Left lung (tissue), 14 donors: ENCODE measurements at places on chromosomes 4 and X. TPM values are rescaled to one million over a fixed set of nuclear protein-coding genes. Genes with fewer than 3 reads are reported as not detected.

DNA sequence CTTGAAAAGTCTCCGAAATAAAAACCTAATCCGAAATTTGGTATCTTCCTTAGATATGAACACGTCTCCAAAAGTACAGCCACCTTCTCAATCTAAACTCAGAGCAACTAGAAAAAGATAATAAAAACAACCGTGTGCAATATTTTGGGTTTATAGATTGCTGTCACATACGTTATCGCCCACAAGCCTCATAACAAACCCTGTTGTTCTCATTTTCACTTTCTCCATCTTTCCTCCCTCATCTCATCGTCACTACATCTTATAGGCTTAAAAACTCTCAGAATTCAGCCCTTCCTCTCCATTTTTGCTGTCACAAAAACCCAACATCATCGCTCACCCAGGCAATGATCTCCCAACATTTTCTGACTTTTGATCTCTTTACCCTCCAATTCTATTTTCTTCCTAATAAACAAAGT is 448 bp upstream of the SCFD2 start:
- peaks cover 23% of the 10 kb centered on the region for H3K27me3 ChIP-seq
- no peak for DNase-seq
- H3K27ac ChIP-seq: peak overlapping the region; percentile 37
- H3K36me3 ChIP-seq: no peaks in the 10 kb centered on the region

DNA sequence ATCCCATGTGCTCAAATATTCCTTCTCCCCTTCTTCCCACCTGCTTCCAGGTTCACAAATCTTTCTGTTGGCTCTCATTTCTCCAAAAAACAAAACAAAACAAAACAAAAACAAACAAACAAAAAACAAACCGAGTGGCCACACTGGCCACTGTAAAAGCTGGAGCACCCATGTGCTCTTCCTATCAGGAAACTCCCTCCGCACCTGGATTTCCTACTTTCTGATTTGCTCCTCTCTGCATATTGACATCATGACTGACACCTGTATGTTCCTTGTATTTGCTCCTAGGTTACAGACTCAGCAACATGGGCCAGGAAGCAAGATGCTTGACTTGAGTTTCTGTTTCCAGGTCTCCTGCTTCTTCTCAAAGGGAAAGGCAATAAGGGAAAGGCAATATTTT is 258.8 kb downstream of the GPC3 start:
- no peaks in the 10 kb centered on the region for H3K36me3 ChIP-seq
- no peak overlapping the region for H3K4me3 ChIP-seq
- no peak overlapping the region for H3K27ac ChIP-seq
- H3K27me3 ChIP-seq: no peaks in the 10 kb centered on the region

DNA sequence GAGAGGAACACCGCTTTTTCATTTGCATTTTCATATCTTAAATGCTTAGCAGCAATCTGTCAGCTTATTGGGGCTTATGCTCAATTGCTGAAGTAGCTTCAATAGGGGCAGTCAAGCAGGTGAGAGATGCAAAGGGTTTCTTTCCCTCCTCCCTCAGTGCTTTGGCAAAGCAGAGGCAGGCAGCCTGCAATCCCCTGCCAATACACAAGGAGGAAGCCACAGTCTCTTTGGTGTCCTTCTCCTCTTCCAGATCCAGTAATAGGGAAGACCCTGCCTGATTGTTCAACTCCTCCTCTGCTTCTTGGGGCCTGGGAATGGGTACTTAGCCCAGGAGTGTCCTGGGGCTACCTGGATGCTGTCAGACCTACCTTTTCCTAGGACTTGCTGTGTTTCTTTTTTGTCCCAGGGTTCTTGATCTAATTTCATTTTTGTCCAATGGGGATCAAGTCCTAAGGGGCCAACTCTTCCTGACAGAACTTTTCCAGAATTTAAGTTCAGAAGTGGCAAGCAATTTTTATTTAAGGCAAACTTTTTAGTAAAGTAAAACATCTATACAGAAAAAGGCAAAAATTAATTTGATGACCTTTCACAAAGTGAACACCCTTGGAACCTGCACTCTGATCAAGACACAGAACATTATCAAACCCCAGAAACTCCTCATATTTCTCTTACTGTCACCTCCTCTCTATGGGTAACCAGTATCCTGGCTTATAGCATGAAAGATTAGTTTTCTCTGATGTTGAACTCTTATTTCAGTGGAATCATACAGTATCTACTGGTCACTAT is 260.3 kb downstream of the PPP3CA start:
- no peak overlapping the region for H3K27ac ChIP-seq
- no peaks in the 10 kb centered on the region for H3K4me1 ChIP-seq
- DNase-seq: no peak
- H3K27me3 ChIP-seq: no peaks in the 10 kb centered on the region
- H3K4me3 ChIP-seq: no peak overlapping the region

- no peak for DNase-seq
- no peaks in the 10 kb centered on the region for H3K4me1 ChIP-seq
- no peak overlapping the region for H3K27ac ChIP-seq
- H3K4me3 ChIP-seq: no peak overlapping the region
- H3K36me3 ChIP-seq: no peaks in the 10 kb centered on the region
Observed at GRCh38 chr4:182729516-182729915, 187.7 kb downstream of the DCTD start.

- H3K4me3 ChIP-seq: no peak overlapping the region
- no peak overlapping the region for H3K27ac ChIP-seq
- no peaks in the 10 kb centered on the region for H3K36me3 ChIP-seq
- DNase-seq: no peak
- no peaks in the 10 kb centered on the region for H3K27me3 ChIP-seq
Observed at GRCh38 chr4:96194993-96195392, 355.1 kb downstream of the PDHA2 start.

DNA sequence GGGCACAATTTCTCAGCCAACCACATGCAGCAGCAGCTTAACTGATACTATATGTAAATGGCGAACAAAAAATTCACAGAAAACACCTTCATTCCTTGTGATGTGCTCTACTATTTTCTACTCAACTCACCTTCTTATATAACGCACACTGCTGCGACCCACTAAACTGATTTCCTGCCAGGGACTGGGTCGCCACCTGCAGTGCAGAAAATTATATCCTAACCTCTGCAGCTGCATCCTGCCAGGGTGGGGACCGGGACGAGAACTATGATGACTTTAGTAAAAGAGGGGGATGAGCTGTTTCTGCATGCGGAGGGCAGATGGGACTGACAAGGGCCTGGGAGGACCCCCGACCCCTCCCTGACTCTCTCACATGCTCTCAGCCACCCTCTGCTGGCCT is 27.4 kb downstream of the ABLIM2 start:
- H3K4me3 ChIP-seq: no peak overlapping the region
- no peaks in the 10 kb centered on the region for H3K4me1 ChIP-seq

DNA sequence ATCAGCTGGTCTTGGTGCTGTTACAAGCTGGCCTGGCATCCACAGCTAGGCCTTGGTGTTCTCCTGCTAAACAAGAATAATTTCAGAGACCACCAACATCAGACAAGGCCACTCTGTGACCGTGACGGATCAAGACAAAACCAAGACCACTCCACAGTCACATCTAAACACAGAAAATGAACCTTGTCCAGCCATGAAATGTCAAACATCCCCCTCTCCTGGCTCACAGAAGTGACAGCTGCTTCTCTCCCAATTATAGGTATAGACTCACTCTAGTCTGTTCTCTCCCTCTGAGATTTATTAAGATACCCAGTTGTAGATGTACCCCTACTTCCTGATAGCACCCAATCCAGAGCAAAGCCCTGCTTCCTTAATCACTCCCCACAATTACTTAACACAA is 40.4 kb downstream of the EFHC2 start:
- H3K36me3 ChIP-seq: no peaks in the 10 kb centered on the region
- no peak for DNase-seq
- no peaks in the 10 kb centered on the region for H3K27me3 ChIP-seq
- H3K27ac ChIP-seq: no peak overlapping the region
- no peak overlapping the region for H3K4me3 ChIP-seq
- no peaks in the 10 kb centered on the region for H3K4me1 ChIP-seq

DNA sequence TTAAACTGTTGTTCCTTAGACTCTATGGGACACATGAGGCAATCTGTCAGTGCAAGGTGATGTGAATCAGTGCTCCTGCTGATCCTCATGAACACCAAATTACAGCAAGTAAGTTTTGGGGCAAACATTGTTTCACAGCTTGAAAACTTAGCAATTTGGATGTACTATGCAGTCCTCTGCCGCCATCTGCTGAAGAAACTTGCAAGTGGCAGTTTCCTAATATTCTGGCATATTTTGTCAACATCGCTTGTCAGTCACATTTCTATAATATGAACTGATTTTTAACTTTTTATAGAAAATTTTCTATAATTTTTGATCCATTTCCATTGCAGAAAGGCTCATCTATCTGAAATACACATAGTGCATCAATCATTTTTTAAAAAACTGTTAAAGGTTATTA is 56.3 kb downstream of the ZAR1 start:
- no peaks in the 10 kb centered on the region for H3K27me3 ChIP-seq
- H3K27ac ChIP-seq: no peak overlapping the region
- DNase-seq: peak; percentile 30
- H3K36me3 ChIP-seq: peaks cover 97% of the 10 kb centered on the region
- H3K4me3 ChIP-seq: no peak overlapping the region
- H3K4me1 ChIP-seq: no peaks in the 10 kb centered on the region

DNA sequence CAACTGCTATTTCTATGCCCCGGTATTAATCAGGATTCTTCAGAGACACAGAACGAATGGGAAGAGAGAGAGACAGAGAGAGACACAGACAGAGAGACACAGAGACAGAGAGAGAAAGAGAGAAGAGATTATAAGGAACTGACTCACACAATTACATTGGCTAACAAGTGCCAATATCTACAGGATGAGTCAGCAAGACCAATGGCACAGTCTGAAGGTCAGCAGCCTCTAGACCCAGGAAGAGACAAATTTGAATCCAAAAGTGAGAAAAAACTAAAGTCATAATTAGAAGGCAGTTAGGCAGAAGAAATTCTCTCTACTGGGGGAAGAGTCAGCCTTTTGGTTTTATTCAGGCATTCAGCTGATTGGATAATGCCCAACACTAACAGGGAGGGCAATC is 187.3 kb downstream of the MAB21L2 start:
- DNase-seq: no peak
- no peaks in the 10 kb centered on the region for H3K36me3 ChIP-seq
- no peak overlapping the region for H3K4me3 ChIP-seq
- no peaks in the 10 kb centered on the region for H3K27me3 ChIP-seq
- H3K4me1 ChIP-seq: no peaks in the 10 kb centered on the region
- H3K27ac ChIP-seq: no peak overlapping the region

DNA sequence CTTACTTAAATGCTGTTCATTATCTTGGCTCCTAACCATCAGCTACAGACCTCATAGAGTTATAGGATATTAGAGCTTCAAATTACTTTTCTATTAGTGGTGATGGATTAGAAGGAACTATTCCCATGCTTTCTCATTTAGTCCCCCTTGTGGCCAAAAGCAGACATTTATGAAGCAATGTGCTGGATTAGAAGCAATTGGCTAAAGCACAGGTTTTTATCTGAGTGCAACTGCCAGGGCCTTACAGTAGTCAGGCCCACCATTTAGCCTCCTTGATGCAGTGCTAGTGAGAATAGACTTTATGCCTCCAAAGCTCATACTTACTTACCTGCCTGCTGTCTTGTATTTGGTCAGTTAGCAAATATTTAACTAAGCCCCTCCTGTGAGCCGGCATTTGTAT is 93.0 kb downstream of the TSPAN7 start:
- H3K4me3 ChIP-seq: no peak overlapping the region
- no peaks in the 10 kb centered on the region for H3K27me3 ChIP-seq
- no peaks in the 10 kb centered on the region for H3K36me3 ChIP-seq
- no peak overlapping the region for H3K27ac ChIP-seq
- no peaks in the 10 kb centered on the region for H3K4me1 ChIP-seq

DNA sequence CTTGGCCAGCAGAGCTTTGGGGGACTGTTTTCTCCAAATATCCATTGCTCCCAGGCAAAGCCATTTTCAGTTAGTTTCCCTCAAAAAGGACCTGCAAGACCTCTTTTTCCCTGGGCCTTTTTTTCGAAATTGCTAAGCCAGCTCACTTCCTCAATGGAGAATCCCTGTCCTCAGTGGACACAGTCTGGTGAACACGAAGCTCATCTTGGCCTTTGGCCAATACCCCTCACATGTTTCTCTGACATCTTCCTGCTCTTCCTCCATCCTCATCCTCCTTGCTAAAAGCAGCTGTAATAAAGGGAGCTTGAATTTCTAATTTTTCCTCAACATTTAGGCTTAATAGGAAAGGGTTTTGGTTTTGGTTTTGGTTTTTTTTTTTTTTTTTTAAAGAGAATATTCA is 17.6 kb upstream of the PRPS1 start:
- H3K36me3 ChIP-seq: no peaks in the 10 kb centered on the region
- no peaks in the 10 kb centered on the region for H3K27me3 ChIP-seq
- H3K4me1 ChIP-seq: no peaks in the 10 kb centered on the region
- H3K4me3 ChIP-seq: no peak overlapping the region
- no peak for DNase-seq
- no peak overlapping the region for H3K27ac ChIP-seq

GRCh38 chrX:32572644-32573043 is 638.7 kb downstream of the DMD start:
- H3K27ac ChIP-seq: no peak overlapping the region
- no peak for DNase-seq
- no peak overlapping the region for H3K4me3 ChIP-seq

DNA sequence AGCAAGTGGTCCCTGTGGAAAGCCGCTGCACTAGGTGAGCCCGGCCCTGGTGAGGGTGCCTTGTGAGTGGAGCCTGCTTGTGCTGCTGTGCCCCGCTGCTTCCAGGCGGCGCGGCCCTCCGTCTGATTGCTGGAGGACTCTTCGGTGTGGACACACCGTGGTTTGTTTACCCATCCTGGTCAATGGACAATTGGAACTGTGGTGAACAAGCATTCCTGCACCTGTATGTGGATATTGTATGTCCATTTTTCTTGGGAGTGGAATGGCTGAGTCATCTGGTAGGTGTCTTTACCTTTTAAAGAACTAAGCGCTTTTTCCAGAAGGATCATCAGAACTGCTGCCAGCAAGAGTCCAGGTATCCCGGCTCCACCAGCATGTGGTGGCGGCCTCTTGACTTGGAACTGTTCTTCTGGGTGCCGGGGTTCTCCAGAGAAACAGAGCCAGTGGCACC is 15.6 kb downstream of the MAEA start:
- DNase-seq: no peak
- peaks cover 22% of the 10 kb centered on the region for H3K36me3 ChIP-seq
- no peak overlapping the region for H3K4me3 ChIP-seq
- H3K4me1 ChIP-seq: peaks cover 7% of the 10 kb centered on the region
- no peaks in the 10 kb centered on the region for H3K27me3 ChIP-seq
- H3K27ac ChIP-seq: peak overlapping the region; percentile 74

The MAGED4B gene
- total RNA-seq: 6.2 TPM

The OTUD6A gene
- total RNA-seq: not detected

The TEX11 gene
- total RNA-seq: not detected

The KLHL13 gene
- total RNA-seq: 2.7 TPM

The PRR32 gene
- not detected for total RNA-seq

The C4orf36 gene
- 2.1 TPM for total RNA-seq

The DMD gene
- 17.2 TPM for total RNA-seq

The FOXR2 gene
- total RNA-seq: not detected

The DMP1 gene
- total RNA-seq: not detected

The UNC5C gene
- 9.0 TPM for total RNA-seq

The CLDN22 gene
- not detected for total RNA-seq

The SLC16A2 gene
- total RNA-seq: 16.4 TPM

The FRMPD4 gene
- not detected for total RNA-seq

The MTM1 gene
- 21.9 TPM for total RNA-seq

The POU4F2 gene
- not detected for total RNA-seq
